ENCODE measurements at places on chromosomes 1 and 21.

- DNase-seq, result no peak
Measured at GRCh38 chr1:108503062-108503733, 53.1 kb downstream of the NBPF6 start.

DNA sequence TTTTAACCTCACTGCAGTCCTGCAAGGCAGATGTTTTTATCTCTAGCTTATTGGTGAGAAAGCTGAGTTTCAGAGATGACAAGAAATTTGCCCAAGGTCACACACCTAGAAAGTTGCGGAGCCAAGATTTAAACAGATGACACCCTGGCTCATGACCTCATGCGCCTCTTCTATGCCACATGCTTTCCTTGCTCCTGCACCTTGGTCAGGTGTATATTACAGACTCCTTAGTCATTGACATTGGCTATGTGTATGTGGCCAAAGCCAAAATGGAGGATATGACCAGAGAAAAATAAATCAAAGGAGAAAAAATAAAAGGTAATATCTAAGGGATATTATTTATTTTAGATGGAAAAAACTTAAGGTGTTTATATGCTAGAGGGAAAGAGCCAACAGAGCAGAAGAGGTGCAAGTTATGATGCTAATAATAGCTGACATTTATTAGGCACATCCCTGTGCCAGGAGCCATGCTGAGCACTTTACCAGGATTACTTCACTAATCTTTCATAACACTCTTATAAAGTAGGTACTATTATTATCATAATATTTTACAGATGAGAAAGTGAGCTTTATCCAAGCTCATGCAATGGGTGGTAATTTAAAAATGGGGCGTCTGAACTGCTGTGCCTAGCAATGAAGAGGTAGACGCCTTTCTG, 13.8 kb upstream of the MYOC start:
- no peak for DNase-seq

GRCh38 chr1:20484519-20485462, 1.2 kb downstream of the CAMK2N1 start:
- DNase-seq, result no peak

DNA sequence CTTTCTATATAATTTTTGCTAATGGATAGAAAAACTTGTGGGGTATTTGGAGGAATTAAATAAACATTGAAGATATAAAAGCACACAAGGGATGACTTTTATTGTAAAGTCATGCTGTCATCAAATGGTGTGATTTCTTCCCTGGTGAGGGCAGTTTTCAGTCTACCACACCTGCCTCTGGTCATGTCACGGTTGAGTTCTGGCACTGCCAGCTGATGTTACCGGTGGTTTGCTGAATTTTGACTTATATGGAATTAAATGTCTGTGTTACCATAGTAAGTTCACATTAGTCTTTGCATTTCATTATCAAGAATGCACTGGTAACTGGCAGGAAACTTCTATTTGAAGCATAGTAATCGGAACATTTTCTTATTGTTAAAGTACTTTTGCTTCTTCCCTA, 13.4 kb downstream of the S1PR1 start:
- DNase-seq, result no peak

- DNase-seq, result no peak
Measured at GRCh38 chr1:206856674-206857464, 8.6 kb upstream of the IL20 start.

GRCh38 chr1:41232305-41232704, 9.8 kb downstream of the SCMH1 start:
- no peak for DNase-seq

- DNase-seq, result no peak
Measured at GRCh38 chr21:34881839-34882371, 167.2 kb downstream of the RUNX1 start.

DNA sequence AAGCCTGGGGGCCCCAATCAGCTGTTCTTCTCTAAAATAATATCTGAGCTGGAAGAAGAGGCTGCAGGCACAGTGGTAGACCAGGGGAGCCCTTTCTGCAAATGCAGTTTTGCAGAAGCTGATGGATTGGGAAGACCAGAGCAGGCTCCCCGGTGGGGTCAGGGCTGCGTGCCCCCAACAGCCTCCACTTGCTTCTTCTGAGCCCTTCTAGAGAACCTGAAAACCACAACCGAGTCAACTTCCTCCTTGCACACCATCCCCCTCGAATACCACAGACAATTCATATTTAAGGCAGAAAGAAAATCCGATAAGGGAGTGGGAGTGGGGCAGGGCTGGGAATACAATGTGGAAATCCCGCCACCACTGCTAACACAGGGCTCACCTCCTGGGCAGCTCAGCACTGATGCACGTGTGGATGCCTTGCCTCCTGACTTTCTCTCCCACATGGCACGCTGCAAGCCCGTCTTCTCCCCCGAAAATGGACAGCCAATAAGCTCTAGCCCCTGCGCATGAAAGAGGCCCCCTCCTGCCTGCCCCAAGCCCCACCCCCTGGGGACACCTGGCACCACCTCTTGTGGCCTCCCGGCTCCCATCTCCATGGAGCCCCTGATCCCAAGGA, 25.4 kb upstream of the ALDH4A1 start:
- no peak for DNase-seq

DNA sequence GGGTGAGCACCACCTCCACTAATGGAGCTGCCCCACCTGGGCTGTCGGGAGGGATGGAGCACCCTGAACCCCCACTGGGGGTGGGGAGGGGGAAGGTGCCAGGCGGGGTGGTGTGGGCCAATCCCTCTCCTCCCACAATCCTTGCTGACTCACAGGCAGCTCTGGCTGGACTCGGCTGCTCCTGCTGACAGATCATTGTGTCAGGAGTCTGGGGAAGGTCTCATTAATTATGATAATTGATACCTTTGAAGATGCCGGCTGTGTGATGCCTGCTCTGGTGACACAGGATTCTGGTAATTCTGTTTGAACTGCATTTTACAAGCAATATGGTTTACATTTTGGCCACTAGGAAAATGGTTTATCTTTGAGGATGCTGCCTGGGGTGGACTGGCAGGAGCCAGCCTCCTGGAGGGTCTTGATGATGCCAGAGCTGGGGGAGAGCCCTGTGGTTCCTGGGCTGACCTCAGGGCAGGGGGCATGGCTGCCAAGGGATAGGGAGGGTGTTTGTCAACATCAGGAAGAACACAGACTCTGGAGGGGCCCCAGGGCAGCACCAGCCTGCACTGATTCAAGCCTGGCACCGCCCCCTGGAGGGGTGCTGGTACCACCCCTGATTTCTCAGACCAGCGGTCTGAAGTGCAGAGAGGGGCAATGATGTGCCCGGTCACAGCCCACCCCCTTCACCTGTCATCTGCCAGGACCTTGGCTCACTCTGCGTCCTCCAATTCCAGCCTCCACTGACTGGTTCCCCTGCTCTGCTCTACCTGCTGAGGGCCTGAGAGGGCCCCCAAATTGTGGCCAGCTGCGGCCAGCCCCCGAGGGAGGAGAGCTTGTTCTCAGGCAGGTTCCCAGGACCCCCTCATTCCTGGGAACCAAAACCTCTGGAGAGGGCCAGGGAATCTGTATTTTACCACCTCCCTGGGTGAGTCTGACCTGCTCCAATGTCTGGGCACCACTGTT, 338.8 kb downstream of the MATN1 start:
- no peak for DNase-seq
